ENCODE measurements at places on chromosomes 1 and 21.
A peak's percentile ranks its signal among the peaks of the same experiment; 100 is the strongest.

DNA sequence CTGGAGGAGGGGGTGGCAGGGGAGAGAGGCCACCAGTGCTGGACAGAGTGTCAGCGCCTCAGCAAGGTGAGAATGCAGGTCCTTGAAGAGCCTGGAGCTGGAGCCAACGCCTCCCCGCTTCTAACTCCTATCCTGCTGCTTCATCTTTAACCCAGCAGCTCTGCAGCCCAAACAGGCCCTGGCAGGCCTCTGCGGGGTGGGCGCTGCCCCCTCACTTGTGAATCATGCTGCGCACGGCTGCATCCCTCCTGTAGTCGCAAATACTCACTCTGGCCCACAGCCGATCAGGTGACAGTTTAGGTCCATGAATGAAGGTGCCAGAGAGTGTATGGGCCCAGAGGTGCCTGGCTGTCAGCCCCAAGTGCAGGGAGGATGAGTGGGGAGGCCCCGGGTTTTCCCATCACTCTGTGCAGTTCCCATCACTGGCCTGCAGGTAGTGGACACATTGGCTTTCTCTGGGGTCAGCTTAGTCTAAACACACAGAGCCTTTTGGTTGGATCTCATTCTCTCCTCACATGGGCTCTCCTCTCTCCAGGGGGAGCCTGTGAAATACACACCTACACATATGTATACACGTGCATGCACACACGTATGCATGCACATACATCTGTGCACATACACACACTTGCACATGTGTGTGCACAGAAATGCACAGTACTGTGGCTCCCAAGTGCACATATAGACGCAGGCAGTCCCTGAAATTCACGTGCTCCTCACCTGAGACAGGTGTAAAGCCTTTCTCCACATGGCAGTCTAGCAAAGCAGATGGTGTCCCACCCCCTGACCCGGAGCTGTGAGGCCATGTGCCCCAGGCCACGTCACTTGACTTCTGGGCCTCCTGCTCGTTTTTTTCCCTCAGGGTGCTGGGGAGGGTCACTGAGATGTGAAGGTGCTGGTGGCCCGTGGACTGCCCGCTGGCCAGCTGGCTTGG lies 52.0 kb downstream of the TRIM11 start:
- DNase-seq = no peak

DNA sequence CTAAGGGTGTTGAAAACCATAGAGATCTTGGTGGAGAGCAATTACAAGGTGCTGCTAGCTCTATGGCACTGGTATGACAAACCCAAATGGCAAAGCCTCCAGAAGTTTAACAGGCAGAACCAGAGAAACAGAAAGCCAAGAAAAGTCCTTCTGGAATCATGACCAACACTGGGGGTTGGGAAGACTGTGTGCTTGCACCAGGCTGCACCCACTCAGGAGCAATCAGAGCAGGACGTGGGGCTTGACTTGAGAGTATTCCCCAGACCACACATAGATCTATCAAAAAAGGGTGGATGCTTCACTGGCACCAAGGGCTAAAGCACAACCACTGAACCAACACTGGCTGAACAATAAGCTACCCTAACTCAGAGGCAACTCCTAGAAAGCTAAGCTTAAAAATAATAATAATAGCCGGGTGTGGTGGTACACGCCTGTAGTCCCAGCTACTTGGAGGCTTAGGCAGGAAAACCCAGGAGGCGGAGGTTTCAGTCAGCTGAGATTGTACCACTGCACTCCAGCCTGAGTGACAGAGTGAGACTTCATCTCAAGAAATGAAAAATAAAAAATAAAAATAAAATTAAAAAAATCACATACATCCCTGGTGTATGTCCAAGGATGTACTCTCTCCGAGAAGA lies 20.1 kb upstream of the ENSA start:
- no peak for DNase-seq

- no peak for DNase-seq
Measured at GRCh38 chr1:31029026-31029425, 36.5 kb downstream of the PUM1 start.

GRCh38 chr1:47907177-47907528 lies 90.0 kb downstream of the TRABD2B start:
- no peak for DNase-seq

- no peak for DNase-seq
Measured at GRCh38 chr1:66705110-66705509, 47.1 kb upstream of the DYNLT5 start.

DNA sequence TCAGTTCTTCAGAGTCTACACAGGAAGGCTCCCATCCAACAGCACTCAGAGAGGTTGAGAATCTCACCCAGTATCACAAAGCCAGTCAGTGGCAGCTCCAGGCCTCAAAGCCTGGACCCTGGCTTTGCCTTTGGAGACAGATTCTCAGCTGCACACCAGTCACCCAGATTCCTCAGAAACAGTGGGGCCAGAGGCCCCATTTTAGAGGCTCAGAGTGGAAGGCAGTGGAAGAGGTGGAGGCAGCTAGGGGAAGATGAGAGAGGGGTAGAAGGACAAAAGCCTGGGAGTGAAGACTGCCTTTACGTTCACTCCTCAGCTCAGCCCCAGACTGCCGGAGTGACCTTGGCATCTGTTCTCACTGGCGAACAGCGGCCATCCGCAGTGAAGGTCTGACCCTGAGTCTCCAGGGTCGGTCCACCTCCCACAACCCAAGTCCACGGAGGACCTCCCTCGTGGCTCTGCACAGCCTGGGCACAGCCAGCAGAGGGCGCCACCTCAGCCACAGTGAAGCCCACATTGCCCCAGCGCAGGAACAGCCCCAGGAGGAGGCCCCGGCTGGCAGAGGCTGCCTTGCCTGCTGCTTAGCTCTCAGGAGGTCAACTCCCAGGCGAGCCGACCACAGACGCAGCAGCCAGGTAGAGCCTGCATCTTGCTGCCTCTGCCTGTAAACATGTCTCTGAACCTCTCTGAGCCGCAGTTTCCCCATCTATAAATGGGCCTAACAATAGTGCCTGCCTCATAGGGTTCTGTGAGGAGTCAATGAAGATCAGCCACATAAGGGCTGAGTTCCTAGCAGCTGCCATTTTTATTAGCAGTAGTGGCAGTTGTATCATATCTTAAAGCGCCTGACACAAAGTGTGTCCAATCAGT lies 5.9 kb upstream of the FNDC5 start:
- DNase-seq = peak; percentile 57
